Esophagus (tissue), 2 donors: ENCODE measurements at places on chromosomes 1 and 21. TPM values are rescaled to one million over a fixed set of nuclear protein-coding genes. Genes with fewer than 3 reads are reported as not detected.

GUCA2A gene
- polyA plus RNA-seq, result not detected

HFM1 gene
- polyA plus RNA-seq, result 0.12 TPM

LAMC2 gene
- 4.3 TPM for polyA plus RNA-seq

PGBD5 gene
- 0.67 TPM for polyA plus RNA-seq

ANKRD45 gene
- polyA plus RNA-seq, result not detected

FAM72D gene
- polyA plus RNA-seq, result 1.6 TPM

LCE2B gene
- polyA plus RNA-seq, result not detected

LCE1F gene
- polyA plus RNA-seq, result not detected

SFN gene
- 1,075 TPM for polyA plus RNA-seq

MNDA gene
- polyA plus RNA-seq, result 0.93 TPM

ST7L gene
- polyA plus RNA-seq, result 8.9 TPM

BARHL2 gene
- not detected for polyA plus RNA-seq

SPATA1 gene
- polyA plus RNA-seq, result 0.48 TPM

ELAVL4 gene
- not detected for polyA plus RNA-seq

COL6A2 gene
- 120 TPM for polyA plus RNA-seq

PCSK9 gene
- polyA plus RNA-seq, result 5.3 TPM

NFASC gene
- 6.0 TPM for polyA plus RNA-seq

MSH4 gene
- 0.16 TPM for polyA plus RNA-seq

SIK1 gene
- 1.3 TPM for polyA plus RNA-seq

FMO1 gene
- polyA plus RNA-seq, result 1.9 TPM

FCAMR gene
- polyA plus RNA-seq, result 0.02 TPM

LCE2C gene
- polyA plus RNA-seq, result not detected

NBPF4 gene
- polyA plus RNA-seq, result 0.02 TPM
